ENCODE measurements at places on chromosomes 3 and 15.

DNA sequence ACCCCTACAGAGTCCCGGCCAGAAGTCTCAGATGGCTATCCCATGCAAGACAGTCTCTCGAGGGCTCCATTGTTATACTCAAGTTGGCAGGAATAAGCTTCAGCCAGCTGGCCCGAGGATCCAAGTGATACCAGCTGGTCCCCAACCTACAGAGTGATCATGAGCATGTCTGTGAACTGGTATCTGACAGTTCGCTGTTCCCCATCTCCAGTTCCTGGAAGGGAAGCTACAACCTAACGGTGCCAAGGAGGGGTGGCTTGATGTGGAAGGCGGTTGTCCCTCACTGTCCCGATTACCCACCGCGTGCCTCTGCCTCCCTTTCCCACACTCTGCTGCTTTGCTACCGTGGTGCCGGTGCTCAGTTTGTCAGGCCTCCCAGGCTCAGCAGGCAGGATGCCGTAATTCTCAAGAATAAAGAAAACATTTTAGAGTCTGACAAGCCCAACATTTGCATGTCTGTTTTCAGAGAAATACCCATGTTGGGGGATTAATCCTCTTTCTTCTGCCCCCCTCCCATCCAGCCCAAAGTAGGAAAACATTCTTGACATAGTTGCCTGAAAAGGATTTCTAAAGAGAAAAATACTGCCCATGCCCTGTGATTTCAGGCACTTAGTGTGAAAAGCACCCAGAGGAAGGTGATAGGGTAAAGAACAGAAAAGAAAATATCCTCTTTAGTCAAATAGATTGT lies 49.4 kb upstream of the HES1 start:
- no peak for DNase-seq

DNA sequence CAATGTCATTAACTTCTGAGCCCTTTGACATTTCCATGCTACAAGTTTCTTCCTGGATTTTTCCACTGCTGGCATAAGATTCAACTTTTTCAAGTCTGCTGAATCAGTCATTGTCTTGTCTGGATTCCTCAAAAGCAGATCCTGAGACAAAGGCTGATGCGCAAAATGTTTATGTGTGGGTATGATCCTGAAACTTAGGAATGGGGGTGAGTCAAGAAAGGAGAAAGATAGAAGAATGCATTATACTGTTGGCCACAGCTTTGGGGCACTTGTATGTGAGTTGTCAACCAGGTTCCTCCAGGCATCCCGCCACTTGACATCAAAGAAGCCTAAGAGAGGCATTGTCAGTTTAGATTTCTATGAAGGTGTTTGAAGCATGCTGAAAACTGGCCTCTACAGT lies 50.4 kb downstream of the FOXB1 start:
- no peak for DNase-seq

DNA sequence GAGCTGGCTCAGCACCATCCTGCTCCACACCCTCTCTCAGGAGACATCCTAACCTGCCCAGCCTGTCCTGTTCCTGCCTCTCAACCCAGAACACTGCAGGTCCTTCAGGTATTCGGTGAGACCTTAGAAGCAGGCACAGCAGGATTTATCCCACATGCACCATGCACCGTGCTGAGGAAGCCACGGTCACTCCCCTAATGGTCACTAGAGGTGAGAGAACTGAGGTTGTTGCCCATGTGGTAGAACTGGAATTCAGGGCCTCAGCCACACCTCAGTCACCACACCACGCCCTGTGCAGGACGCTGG lies 36.9 kb downstream of the APBA2 start:
- no peak for DNase-seq

GRCh38 chr3:16329826-16330129 lies 64.8 kb downstream of the OXNAD1 start:
- no peak for DNase-seq

DNA sequence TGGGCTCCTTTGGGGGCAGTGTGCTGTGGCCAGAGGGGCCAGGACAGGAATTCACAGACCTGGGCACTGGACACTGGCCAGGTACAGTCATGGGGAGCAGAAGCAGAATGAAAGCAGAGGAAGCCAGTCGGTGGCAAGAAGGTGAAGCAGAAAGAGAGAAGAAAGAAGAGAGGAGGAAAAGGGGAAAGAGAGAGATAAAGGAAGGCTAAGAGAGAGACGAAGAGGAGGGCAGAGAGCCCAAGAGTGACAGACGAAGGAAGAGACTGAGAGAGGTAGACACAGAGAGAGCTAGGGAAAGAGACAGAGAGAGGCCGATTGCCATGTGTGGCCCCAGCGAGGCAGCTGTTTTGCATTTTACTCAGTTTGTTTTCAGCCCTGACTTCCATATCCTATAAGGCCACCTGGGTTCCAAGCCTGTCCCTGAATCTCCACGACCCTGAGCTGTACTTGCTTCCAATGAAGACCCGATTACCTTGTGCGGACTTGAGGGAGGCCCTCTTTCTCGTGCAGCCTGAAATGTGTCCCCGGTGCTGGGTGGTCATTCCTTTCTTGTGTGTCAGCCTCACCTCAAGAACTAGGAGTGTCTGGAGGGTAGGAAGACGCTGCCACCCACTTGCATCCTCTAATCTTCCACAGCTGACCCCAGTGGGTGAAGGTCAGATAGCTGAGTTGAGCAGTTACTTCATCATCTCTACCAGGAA lies 73.9 kb downstream of the LSM3 start:
- no peak for DNase-seq

- no peak for DNase-seq
Observed at GRCh38 chr15:52076889-52077781, 35.4 kb downstream of the BCL2L10 start.

DNA sequence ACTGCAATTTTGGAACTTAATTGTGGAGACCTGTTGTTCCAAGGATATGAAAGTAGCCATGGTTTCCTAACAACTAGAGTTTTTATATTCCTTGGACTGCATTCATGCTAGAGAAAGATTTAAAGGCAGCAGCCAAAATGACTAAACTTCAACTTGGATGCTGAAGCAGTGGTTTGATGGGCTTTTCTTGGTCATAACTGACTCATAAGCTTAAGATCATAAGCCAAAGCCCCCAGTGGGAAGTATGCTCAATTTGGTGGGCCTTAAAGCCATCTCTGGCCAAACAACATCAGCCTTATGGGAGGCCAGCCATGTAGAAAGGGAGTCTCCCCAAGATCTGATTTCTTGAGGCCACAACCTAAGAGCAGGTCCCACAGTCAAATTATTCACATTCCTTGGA lies 80.2 kb downstream of the ZNF280D start:
- DNase-seq: no peak

GRCh38 chr3:193711964-193712598 lies 119.1 kb downstream of the OPA1 start:
- no peak for DNase-seq

DNA sequence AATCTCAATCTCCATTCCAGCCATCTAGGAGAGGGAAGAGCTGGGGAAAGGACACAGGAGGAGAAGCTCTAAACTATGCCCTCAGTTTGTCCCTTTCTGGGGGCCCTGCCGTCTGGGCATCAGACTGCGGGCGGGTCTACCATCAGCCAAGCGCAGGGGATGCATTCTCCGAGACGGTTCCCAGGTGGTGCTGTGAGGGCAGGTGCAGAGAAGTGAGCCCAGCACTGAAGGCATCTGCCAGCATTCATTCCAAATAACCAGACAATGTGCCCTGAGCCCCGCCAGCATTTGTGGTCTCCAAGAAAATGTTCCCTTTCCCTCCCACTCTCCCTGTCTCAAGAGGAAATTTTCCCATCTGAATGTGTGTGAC lies 265.7 kb downstream of the XXYLT1 start:
- no peak for DNase-seq

DNA sequence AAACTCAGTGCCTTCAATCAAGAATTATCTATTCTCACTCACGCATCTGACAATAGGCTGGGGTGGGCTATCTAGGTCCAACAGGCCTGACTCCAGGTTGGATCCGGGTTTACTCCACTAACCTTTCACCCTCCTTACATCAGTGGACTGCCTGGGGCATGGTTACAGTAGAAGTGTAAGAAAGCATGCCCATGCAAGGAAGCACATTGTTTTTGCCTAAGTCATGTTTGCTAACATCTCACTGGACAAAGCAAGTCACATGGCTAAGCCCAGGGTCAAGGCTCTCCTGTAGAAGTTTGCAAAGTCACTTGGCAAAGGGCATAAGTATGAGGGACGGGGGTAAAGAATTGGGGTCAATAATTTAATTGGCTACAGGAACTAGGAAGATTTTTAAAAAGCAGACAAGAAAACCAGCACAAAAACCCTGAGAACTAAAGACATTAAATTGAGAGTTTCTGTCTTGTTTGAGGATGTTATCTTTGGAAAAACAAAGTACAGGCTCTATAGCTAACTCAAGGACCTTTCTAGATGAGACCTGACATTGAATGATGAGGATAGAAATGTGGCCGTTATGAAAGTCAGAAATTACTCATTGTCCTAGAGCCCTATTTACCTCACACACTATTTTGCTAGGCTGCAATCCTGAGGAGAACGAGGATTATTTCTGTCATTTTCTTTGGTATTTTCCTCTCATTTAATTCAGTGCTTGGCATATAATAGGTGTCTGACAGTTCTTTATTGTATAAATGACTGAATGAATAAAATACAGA lies 214.2 kb downstream of the IL20RB start:
- DNase-seq: no peak

DNA sequence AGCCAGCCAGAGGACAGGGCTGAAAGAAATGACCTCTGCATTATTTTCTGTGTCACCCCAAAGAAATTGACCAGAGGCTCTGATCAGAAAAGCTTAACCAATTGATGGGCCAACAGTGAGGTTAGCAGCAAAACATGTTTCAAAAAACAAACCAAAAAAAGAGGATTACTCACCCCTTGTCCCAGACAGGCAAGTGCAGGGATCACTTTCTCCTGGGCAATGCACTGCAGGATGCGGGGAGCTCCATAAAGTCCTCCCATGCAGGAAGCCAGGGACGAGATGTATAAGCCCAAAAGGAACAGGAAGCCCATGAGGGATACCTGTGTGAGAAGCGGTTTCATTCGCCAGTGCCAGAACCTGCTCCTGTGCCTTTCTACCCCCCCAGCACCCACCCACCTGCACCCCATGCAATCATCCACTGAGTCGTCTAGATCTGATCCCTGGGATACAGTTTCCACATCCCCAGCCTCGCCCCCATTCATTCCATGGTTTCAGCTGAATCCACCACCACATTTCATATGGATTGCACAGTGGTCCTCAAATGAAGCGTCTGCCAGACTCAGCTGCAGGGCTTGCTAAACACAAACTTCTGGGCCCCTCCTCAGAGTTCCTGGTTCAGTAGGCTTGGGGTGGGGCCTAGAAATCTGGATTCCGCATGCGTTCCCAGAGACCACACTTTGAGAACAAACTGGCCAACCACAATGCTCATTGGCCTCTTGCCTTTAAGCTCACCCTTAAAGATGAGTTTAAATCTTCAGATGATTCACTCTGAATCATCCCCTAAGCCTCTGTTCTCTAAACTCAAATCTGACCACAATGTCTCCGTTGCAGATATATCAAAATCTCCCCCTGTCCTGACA lies 54.4 kb upstream of the HEG1 start:
- DNase-seq: no peak

DNA sequence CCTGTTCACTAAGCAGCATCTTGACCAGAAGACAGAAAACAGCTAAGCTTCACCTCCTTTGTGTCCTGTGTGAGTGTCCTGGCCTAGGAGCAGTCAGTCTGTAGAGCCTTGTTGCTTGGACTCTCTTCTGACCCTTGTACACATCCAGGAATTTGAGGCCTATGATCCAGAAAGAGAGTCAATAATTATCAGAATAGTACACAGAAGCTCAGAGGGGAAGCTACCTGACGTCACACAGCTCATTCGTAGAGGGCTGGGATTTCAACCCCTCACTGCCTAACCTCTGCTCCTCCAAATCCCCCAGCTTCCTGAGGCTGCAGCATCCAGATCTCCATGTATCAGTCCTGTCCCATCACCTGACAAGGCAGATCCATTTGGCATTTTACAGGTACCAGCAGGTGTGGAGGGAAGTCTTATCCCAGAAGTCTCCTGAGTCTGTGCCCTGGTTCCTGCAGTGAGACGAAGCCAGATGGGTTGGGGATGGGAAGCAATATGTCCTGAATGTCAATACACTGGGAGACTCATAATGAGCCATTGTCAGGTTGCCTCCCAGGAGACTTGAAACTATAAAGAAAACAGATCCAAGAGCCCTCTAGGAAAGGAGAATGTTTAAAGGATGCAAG lies 203.1 kb downstream of the MINAR1 start:
- DNase-seq: no peak

DNA sequence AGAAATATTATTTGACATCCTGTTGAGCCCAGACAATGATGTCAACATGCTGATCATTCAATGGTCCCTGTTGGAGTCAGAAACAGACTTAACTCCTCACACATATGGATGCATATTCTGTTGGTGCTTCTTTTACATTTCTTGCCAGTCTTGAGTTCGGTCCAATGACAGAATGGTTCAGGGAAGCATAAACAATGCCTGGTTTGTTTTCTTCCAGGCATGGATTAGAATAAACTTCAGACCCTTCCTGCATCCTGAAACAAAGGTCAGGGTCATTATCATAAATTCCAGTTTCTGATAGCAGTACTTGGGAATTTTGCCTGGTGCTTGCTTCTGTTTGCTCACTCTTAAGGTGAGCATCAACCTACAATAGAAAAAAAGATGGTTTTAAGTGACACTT lies 33.3 kb downstream of the BTLA start:
- DNase-seq: no peak

- DNase-seq: no peak
Observed at GRCh38 chr3:142972092-142972753, 8.7 kb upstream of the PAQR9 start.

DNA sequence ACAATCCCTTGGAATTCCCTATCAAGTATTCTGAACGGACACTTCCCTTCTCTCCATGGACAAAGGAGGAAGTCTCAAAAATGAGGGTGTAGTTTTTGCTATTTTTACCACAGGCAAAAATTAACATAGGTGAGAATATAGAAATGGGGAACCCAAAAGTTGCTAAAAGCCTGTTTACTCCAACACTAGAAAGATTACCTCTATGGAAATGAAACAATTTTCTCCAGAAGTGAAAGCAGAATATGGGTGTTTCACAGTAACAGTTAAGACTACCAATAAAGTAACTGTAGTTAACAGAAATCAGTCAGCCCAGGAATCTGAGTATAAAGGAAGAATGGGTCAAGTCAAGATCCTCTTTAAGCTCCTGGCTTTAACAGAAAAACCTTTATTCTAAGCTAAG lies 9.3 kb downstream of the TRA2B start:
- DNase-seq: no peak

- no peak for DNase-seq
Observed at GRCh38 chr15:81740416-81740815, 305.4 kb downstream of the MEX3B start.

Data from NCI-H1436 treated with DMSO at 0.1 percent for 48 hours (cell line).